ENCODE measurements at places on chromosomes 3 and 15.
A peak's percentile ranks its signal among the peaks of the same experiment; 100 is the strongest.

DNA sequence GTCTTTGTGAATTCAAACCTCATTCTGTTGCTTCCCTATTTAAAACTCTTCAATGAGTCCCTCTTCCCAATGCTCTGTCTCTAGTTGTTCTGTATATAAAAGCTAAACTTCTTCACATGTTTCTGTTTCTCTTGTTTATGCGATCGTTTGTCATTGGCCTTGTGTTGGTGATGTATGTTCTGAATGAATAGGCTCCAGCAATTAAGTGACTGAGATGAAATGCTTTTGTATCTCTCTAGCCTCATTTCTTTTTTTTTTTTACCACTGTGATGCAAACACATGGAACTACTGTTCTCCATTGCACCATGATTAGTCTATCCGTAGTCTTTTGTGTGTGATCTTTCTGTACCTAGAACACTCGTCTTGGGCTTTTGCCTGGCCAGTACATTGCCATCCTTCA, 380.5 kb upstream of the TPRG1 start:
- DNase-seq = no peak

GRCh38 chr3:143974271-143975238, 2.9 kb downstream of the DIPK2A start:
- DNase-seq = no peak

DNA sequence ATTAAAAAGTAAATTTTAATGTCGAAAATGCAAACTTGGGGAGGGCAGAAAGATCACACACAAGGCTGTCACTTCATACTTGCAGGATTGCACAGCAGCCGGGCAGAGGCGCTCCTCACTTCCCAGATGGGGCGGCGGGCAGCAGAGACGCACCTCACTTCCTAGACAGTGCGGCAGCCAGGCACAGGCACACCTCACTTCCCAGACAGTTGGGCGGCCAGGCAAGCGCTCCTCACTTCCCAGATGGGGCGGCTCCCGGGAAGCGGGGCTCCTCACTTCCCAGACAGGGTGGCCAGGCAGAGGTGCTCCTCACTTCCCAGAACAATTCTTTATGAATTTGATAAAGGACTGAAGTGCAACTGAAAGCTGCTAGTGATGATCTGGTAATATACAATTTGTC, 21.2 kb downstream of the RLBP1 start:
- DNase-seq = no peak

DNA sequence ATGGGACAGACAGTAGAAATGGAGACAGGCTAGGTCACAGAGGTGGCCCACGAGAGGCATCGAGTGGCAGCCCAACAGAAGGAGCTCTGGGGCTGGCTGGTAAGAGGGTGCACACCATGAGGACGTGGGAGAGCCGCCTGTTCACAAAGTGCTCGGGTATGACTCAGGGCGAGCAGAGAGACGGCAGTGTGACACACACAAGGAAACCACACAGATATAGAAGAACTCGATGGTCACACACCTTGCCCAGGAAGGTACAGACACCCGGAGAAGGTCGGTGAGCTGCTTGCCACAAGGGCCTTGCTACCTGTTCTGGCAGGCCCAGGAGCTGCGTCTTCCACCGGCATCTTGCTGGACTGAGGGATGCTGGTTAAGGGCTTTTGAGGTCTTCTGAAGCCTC, 50.2 kb downstream of the CA12 start:
- DNase-seq = no peak

GRCh38 chr3:15042936-15043335, 22.2 kb downstream of the MRPS25 start:
- DNase-seq = no peak

GRCh38 chr15:57183614-57184344, 192.5 kb upstream of the CGNL1 start:
- DNase-seq = no peak

GRCh38 chr3:46856576-46857471, 6.4 kb downstream of the MYL3 start:
- no peak for DNase-seq

- DNase-seq = no peak
These were observed 61.0 kb downstream of the BFSP2 start for GRCh38 chr3:133460809-133461208.

DNA sequence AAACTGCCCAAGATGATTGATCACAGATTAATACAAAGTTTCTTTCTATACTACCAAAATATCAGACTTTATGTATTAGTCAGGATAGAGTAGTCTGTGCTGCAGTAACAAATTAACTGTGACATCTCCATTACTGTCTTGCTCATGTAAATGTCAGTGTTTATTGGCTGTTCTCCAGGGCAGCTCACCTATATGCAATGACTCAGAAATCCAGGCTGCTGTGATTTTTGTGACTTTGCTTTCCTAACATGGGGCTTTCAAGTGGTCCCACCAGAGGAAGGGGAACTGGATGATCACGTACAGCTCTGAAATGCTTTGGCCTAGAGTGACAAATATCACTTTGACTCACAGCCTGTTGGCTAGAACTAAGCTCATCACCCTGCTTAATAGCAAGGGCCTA, 12.9 kb downstream of the PLS1 start:
- DNase-seq = no peak

- no peak for DNase-seq
These were observed 13.3 kb upstream of the SOX2 start for GRCh38 chr3:181698263-181698954.

- no peak for DNase-seq
These were observed 51.3 kb downstream of the TBL1XR1 start for GRCh38 chr3:177145954-177146353.

GRCh38 chr3:71688121-71688520, 37.1 kb downstream of the EIF4E3 start:
- no peak for DNase-seq

DNA sequence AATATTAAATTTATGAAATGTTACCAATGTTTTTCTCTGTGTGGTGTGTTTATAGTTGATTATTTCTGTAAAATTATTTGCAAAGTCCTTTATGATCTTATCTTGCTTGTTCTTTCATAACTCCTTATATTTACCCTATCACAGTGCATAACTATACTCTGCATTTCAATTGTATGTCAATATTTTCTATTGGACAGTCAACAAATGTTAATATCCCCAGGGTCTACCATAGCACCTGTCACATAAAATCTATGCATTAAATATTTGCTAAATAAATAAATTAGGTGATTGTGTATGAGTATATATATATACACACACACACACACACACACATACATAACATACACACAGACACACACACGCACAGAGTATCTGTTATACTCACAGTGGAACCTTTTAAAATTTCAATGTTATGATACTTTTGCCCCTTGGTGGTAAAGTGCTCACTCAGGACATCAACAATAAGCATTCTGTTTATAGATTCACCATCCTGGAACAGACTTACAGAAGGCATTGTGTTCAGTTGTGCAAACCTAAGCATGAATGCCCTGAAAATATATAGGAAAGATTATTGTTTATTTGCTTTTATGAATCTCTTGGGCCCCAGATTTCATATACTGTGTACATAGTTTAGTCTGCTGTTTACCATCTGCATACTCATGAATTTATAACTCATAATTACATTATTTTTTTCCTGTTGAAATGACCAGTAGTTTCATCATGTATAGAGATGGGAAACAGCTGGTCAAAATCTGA, 443.7 kb downstream of the EPHA6 start:
- DNase-seq = no peak

DNA sequence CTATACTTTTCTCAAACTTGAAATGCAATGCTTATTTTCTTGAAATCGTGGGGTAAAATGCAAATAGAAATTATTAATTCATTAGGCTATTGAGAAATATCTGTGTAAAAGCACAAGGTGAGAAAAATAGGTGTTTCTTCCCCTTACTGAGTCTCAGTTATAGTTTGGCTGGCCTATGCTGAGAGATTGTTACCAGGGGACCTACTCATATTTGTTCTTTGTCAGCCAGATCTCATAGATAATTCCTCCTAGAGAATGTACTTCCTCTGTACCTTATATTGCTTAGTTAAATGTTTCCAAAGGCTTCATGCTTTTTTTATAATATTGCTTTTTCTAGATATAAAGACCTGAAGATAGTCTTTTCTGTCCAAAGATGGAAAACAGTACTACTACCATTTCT, 60.0 kb upstream of the TRPC1 start:
- DNase-seq = no peak

GRCh38 chr3:139120086-139121056, 75.7 kb upstream of the PRR23C start:
- DNase-seq = no peak

DNA sequence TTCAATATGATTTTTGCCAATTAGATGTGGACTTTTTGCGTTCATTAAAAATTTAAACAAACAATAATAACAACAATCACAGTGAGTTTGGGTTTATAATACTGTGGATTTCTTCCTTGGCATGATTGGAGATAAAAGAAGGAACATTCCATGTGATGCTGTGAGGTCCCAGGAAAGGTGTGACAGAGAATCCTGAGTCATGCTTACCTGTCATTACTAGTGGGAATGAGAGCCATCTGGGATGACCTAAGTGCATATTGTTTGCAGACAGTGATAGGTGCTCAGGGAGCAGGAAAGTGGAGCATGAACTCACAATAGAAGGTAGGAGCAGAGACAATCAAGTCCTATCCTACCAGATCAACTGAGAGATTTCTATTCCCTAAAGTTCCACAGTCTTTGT, 766.5 kb upstream of the CFAP20DC start:
- no peak for DNase-seq

- peak; percentile 16 for DNase-seq
These were observed 22.6 kb upstream of the RASGRP1 start for GRCh38 chr15:38587214-38587613.

DNA sequence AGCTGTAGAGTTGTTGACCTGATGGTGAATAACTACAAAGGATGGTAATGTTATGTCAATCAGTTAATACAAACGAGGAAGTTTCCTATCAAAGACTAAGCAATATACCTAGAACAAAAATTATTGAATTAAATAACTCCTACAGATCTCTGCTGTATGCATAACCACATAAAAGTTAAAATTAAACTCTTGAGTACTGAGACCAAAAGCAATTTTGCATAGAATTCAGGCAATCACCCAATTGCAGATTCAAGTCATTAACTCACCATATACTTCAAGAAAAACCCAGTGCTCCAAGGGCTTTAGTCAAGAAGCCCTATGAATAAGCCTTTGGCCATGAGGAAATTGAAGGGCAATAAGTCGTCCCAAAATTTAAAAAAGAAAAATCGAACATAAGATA, 518.8 kb downstream of the MECOM start:
- DNase-seq = no peak

DNA sequence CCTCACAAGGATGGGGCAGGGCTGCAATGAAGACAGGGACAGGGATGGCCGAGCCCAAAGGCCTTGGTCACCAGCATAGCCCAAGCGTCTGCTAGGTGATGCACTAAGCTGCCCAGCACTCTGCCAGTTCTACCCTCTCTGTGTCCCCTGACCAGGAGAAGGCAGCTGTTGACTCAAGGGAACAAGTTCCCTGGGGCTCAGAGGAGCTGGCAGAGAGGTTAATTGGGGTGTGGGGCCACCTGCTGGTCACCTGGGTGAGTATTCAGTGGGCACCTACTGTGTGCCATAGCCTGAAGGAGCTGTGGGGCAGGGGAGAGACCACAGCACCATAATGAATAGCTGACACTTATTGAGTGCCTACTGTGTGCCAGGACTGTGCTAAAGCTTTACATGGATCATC, 22.0 kb upstream of the DOCK3 start:
- peak; percentile 64 for DNase-seq

DNA sequence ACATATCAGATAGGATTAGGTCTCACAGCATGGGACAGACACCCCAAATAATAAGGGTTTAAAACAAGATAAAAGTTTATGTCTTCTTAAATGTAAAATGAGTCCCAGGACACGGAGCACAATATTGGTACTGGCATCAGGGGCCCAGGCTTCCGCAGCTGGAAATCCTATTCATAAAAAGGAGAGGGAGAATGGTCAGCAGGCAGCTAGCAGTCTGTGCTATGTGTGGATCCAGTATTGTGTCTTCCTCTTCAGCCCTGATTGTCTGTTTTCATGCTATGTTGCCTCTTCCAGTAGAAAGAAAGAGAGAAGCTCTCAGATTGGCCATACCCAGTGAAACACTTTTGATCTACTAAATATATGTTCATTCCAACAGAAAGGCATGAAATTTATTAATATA, 319.3 kb upstream of the SLCO3A1 start:
- no peak for DNase-seq

DNA sequence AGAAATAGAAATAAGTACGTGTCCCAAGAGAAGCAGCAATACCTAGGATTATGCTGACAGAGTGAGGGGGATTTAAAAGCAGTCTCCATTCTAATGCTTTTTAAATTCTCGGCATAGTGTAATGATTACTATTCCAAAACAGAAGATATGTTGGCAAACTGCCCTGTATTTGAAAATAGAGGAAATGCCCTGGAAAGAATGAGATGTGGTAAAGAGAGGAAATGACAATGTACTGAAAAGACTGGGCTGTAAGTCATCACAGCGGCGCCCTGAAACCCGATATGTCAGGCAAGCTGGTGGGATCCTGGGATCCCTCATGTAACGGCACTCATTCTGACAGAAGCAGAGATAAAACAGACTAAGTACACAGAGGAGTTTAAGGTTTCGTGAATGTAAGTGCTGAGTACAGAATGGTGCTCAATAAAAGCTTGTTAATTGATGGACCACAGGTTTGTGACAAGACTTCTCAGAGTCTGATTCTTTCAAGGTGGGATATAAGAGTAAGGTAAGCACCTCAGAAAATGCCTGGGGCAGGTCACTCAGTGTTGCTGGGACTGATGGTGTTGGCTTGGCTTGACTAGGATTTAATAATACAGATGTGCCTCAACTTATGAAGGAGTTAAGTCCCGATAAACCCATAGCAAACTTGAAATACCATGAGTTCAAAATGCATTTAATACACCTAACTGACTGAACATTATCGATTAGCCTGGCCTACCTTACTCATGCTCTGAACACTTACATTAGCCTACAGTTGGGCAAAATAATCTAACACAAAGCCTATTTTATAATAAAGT, 91.4 kb downstream of the NFKBIZ start:
- peak; percentile 18 for DNase-seq

GRCh38 chr3:176415661-176416295, 781.5 kb downstream of the TBL1XR1 start:
- no peak for DNase-seq

DNA sequence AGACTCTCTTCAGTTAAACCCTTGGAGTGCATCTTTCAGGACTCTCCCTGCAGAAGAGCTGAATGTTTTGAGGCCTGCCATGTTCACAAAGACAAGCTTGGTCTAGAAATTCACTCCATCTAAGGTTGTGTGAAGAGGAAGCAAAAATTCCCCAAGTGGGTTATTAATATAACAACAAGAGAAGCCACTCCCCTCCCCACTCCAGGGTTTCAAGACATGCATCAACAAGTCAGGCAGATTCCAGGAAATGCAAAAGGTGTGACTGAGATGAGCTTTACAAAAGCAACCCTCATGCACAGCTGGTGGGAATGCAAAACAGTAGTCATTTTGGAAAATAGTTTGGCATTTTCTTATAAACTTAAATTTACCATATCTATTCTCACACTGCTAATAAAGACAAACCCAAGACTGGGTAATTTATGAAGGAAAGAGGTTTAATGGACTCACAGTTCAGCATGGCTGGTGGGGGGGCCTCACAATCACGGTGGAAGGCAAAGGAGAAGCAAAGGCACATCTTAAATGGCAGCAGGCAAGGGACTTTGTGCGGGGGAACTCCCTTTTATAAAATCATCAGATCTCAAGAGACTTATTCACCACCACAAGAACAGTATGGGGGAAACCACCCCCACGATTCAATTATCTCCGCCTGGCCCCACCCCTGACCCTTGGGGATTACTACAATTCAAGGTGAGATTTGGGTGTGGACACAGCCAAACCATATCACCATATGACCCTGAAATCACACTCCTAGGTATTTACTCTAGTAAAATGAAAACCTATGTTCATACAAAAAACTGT, 31.3 kb downstream of the TARS3 start:
- no peak for DNase-seq

- no peak for DNase-seq
These were observed 10.7 kb downstream of the CNTN6 start for GRCh38 chr3:1103525-1103924.
